ENCODE measurements at places on chromosomes 6 and 20.
A peak's percentile ranks its signal among the peaks of the same experiment; 100 is the strongest.

GRCh38 chr6:4981761-4982160 lies 22.1 kb downstream of the RPP40 start:
- no peak for DNase-seq

DNA sequence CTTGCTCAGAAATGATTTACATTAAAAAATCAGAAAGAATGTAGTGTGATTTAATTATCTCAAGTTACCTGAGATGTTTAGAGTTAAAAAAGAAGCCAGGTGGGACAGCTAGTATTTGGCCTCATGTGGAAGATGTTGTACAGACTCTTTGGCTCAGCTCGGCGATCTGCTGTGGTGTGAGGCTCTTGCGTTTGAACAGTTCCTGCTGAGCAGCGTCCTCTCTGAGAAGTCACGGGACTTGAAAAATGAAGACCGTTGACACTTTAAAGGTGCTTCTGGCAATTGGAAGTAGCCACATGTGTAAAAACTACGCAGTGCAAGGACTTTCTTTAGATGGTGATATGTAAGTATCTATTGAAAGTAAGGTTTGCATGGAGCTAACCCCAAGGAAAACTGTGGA lies 169.0 kb downstream of the BACH2 start:
- peak; percentile 34 for DNase-seq

DNA sequence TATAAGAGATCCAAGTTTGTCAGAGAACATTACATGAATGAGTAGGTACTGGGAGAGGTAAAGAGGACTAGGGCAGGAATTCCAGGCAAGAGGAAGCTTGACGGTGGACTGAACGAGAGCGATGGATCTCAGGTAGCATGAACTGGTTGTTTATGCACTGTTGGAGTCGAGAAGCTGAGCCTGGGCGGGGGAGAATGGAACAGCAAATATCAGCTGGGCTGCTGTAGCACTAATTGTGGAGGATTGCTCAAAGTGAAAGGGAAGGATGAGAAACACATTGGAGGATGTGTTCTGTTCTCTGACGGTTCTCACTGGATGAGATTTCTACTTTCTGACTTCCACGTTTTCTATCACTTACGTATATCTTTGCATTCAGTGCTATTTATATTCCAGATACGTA lies 164.2 kb downstream of the PHF3 start:
- DNase-seq, result no peak

GRCh38 chr20:15487030-15487429 lies 1086.2 kb downstream of the KIF16B start:
- no peak for DNase-seq

DNA sequence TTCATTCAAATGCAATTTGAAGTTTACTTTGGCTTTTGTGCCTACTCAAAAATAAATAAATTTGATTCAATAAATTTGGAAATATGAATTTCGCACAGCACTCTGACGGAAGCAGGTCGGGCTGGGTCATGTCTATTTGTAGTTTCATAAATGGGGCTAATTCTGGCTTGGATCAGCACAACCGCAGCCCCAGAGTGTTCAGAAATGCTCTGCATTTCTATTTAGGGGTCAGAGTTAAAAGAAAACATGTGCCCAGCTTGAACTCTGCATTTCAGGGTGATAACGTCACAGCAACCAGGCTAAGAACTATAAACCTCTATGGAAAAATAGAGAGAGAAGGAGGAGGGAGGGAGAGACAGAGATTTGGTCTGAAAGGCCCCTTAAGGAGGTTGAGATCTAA lies 480.9 kb upstream of the NOX3 start:
- DNase-seq, result no peak

DNA sequence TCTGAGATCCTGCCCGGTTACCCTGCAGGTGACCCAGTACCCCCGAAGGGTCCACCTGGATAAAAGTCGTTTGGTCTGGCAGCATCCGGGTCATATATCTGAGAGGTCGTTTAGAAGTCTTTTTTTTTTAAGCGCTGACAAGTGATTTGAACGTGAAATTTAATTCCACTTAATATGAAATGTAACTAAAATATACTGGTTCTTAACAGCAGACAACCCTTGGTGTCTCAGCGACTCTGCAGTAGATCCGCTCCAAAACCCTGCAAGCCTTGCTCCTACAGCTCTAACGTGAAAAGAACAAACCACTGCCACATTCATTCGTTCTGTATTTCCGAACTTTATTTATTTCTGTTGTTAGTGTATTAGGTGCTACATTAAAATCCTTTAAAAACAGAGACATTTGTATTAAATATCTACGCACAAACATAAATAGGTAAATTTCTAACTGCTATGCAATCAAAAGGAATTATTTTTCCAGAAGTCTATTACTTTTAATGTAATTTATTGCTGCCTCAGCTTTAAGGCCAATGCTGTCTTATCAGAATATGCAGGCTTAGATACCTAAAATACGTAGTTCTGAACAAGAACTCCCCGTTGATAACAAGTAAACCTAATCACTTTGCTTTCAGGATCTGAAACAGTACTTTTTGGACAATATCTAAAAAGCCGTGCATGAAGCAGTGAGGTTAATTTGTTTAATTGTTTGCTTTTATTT lies 33.5 kb upstream of the TCF21 start:
- no peak for DNase-seq

GRCh38 chr20:20426655-20426907 lies 58.7 kb downstream of the INSM1 start:
- DNase-seq, result no peak

DNA sequence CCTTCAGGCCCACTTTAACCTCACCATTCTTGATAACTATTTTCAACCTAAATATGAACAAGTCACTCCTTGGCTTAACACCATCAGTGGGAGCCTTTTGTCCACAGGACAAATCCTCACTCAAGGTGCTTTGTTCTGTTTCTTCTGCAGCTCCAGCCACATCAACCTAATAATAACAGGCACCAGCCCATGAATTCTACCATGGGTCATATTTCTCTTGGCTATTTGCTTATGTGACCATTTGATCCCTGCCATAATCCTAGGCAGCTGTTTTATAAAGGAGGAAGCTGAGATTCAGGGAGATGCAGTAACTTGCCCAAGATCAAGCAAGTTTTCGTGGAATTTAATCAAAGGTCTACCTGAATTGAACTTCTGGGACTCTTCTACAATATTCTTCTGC lies 561.3 kb downstream of the DHX35 start:
- no peak for DNase-seq

DNA sequence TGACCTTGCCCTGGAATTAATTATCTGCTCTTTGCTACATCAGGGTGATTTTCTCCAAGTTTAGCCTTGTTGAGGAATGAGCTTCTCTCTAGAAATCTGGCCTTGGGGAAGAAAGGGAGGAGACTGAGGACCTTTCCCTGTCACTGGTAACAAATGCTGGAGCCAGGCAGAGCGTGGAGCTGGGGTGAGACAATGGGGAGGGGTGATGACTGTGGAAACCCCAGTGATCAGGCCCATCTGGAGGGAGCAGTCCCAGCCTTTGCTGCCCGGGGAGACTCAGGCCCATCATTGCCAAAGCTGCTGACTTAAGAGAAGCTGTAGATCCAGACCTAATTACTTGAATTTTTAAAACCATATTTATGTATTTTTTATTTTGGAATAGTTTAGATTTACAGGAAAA lies 31.3 kb downstream of the BCAS4 start:
- DNase-seq, result no peak

GRCh38 chr6:24574809-24575208 lies 71.2 kb downstream of the KIAA0319 start:
- DNase-seq, result no peak

DNA sequence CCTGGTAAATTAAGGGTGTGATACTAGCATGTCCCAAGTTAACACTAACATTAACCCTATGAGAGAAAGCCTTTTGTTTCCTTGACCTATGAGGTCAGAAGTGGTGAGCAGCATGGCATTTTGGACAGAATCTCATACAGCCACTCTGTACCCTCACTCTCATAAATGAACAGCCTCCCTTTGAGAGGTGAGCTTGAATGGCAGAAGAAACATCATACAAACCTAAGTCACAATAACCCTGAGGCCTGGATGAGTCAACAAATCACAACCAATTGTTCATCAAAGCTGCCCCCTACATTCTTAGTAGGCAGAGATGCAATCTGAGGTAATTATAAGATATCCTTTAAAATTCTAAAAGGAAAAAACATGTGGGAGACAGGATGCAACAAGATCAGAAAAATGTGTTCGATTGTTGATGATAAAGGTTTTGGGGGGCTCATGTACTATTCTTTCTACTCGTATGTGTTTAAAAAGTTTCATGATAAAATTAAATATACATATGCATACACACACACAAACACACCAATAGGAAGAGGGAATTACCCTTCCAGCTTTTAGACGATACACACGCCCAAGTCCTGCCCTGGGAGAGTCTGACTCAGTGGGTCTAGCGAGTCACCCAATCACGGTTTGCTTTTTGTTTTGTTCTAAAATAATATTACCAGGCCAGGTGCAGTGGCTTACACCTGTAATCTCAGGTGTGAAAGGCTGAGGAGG lies 117.3 kb downstream of the ARHGAP18 start:
- DNase-seq, result no peak

DNA sequence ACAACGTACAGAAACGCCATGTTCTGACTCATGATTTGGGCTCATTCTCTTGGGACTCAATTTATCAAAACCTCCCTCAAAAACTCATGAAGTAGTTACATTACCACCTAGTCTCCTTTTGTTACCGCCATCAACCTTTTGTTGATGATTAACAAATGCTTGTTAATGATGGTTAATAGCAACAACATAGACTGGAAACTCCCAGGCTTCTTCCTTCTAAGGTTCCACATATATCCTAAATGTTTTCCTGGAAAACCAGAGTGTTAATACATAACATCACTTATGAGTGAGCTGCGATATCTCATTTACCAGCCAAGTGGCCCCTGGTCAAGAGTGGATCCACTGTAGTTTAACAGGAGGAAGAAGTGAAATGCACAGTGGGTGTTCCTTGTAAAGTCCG lies 176.3 kb downstream of the ERMARD start:
- DNase-seq, result no peak

- no peak for DNase-seq
Measured at GRCh38 chr6:21199262-21199661, 394.3 kb upstream of the SOX4 start.

GRCh38 chr20:43913291-43914025 lies 1.2 kb upstream of the TOX2 start:
- no peak for DNase-seq

GRCh38 chr20:19783966-19784401 lies 25.9 kb downstream of the RIN2 start:
- no peak for DNase-seq

DNA sequence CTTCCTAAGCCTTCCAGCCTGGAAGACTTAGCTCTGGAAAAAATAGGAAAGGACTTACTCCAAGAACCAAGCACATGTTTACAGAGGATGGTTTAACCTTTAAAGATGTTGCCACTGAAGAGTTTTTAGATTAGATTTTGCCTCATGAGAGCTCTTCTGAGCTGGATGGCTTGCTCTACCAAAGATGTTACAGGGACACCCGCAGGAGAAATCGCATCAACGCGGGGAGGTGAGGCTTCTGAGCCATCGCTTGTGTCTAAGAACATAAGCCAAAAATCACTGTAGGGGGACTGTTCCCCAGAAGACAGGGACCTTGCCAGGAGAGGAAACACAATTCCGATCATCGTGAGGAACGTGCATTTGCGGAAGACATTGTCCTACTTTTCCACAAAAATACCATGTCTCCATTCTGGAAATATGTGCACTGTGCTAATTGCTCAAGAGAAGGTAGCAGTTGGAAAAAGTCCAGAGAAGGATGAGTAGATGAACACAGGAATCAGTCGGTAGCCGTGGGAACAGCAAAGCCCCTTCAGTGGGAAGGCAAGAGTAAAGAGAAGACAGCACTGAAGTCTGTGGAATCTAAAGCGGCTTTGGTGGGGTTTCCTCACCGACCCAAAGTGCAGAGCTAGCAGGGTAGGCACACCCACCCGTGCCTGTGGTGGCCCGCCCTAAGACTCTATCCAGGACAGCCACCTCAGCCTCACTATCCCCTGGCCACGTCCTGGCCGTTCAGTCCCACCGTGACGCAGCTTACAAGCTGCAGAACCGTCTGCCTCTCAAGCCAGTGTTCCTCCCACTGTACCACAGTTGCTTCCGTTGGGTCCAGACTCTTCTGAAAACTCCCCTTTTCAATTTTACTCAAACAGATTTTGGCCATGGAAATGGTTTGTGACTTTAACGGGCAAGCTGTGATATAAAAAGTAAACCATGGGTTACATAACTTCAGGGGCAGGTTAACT lies 334.8 kb downstream of the NRN1 start:
- no peak for DNase-seq

DNA sequence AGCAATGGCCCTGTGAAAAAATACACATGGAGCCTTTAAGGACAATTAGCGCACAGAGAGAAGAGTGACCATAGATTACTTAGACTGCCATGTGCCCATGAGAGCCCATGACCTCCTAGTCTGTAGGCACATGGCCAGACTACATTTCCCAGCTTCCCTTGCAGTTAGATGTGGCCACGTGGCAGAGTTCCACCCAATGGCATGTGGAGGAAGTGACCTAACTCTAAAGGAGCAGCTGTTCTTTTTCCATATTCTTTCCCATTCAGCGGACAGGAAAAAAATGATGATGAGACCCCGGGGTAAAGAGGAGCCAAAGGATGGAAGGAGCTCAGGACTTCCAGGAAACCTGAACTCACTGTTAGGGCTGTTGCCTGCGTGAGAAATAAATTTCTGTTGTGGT lies 116.6 kb downstream of the CBLN4 start:
- DNase-seq, result no peak

DNA sequence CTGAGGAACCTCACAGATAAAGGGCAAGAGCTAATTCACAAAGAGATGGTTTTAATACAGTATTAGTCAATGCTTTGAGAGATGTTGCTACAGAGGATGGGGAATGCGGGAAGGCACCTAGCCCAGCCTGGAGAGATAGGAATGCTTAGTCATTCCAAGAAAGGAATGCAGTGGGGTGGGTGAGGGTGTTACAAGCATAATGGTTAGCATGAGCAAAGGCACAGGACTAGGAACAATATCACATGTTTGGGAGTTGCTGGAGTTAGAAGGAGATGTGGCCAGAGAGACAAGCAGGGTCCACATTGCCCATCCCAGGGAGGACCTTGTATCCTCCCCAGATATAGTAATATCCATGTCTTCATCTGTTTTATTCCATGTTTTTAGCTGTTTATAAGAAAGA lies 107.0 kb upstream of the OGFRL1 start:
- no peak for DNase-seq

- DNase-seq, result no peak
Measured at GRCh38 chr6:118317581-118318563, 230.2 kb upstream of the PLN start.

DNA sequence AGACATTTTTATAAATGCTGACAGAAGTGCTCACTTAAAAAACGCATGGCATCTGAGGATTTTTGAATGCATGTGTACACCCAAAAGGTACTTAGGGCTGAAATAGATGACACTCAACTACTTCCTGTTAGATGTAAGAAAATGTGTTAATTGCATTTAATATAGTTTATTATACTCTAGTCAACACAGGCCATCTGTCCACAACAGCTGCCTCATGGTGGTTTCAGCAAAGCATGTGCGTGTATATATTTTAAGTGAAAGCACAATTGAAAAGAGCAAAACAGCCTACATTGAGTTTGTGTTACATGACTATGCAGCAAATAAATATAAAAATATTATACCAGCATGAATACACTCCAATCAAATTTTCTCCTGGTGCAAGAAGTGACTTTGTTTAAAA lies 1233.0 kb upstream of the EYS start:
- no peak for DNase-seq
